ENCODE measurements at places on chromosomes 1 and 21.

GRCh38 chr1:150895618-150896017 is 8.7 kb downstream of the CTXND2 start:
- peak; percentile 71 for DNase-seq

GRCh38 chr1:207941665-207942064 is 30.7 kb upstream of the CD34 start:
- peak; percentile 57 for DNase-seq

DNA sequence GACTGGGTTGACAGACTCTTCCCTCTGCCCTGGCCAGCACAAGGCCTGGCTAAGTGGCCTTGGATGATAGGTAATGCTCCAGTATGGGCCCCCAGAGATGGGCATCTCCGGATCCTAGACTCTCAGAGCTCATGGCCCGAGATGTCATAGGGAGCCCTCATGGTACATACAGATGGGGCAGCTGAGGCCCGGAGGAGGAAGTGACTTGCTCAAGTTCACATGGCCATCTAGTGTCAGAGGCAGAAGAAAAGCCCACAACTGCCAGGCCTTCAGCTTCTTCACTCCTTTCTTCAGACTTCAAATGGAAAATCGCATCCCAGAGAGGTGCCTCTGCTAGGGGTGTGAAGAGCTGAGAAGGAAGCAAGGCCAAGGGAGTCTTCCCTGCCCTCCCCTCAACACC is 46.8 kb upstream of the SYNC start:
- DNase-seq = no peak

GRCh38 chr1:159851407-159851806 is 11.1 kb downstream of the VSIG8 start:
- DNase-seq = no peak

DNA sequence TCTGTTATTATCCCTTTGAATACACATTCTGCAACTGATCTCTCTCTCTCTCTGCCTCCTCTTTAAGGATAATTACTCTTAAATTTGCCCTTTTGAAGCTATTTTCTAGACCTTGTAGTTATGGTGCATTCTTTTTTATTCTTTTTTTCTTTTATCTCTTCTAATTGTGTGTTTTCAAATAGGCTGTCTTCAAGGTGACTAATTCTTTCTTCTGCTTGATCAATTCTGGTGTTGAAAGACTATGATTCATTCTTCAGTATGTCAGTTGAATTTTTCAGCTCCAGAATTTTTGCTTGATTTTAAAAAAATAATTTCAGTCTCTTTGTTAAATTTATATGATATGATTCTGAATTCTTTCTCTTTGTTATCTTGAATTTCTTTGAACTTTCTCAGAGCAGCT is 95.6 kb upstream of the GPR52 start:
- DNase-seq = no peak

DNA sequence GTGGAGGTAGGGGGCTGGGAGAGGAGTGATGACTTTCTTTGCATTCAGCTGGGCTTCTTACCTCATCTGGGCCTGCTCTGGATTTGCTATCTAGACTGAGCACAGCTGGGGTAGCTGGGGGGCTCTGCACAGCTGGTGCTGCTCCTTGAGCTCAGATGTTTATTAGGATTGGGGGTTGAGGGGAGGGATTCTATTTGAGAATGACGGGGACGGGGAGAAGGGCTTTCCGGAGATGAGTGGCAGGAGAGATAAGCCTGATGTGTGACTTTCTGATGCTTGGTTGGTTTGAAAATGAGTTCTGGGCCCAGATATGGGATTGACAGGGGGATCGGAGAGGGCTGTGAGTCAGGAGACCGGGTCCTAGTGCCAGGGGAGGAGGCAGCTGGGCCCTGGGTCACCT is 146.1 kb upstream of the CSF3R start:
- DNase-seq = no peak

Measured in fibroblast of gingiva (primary cell).